Thoracic aorta (tissue), 2 donors: ENCODE measurements at places on chromosomes 4 and X. TPM values are rescaled to one million over a fixed set of nuclear protein-coding genes. Genes with fewer than 3 reads are reported as not detected.

GRCh38 chr4:54104907-54105306 is 4.9 kb downstream of the GSX2 start:
- H3K36me3 ChIP-seq: no peaks in the 10 kb centered on the region
- H3K27ac ChIP-seq: no peak overlapping the region
- DNase-seq: no peak
- no peak overlapping the region for H3K4me3 ChIP-seq

Gene ODAPH
- total RNA-seq: not detected

- H3K4me3 ChIP-seq: no peak overlapping the region
- peaks cover 6% of the 10 kb centered on the region for H3K36me3 ChIP-seq
- no peak for DNase-seq
- H3K27me3 ChIP-seq: no peaks in the 10 kb centered on the region
- no peak overlapping the region for H3K27ac ChIP-seq
These were observed 19.6 kb downstream of the CD40LG start for GRCh38 chrX:136667446-136668168.

DNA sequence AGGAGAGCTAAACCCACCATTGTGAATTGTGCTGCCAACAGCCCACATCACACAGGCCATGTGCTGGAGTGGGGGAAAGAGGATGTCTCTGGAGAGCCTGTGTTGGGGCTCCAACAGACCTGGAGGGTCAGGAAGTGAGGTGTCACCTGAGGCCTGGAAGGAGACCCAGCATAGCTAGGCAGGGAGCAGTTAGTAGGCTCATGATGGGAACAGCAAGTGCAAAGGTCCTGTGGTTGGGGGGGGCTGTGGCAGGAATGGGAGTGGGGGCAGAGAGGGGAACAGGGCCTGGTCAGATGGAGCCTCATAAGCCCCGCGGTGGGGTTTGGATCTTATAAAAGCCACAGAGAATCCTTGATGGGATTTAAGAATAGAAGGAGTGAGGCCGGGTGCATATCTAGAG is 35.9 kb upstream of the GPR78 start:
- no peak for DNase-seq
- no peaks in the 10 kb centered on the region for H3K27me3 ChIP-seq
- H3K4me3 ChIP-seq: no peak overlapping the region
- no peak overlapping the region for H3K27ac ChIP-seq
- H3K36me3 ChIP-seq: no peaks in the 10 kb centered on the region
- no peaks in the 10 kb centered on the region for H3K4me1 ChIP-seq

- no peaks in the 10 kb centered on the region for H3K4me1 ChIP-seq
- DNase-seq: no peak
- no peak overlapping the region for H3K27ac ChIP-seq
These were observed 68.2 kb upstream of the FAM241A start for GRCh38 chr4:112076919-112077608.

Gene ZMAT1
- total RNA-seq: 14.9 TPM

DNA sequence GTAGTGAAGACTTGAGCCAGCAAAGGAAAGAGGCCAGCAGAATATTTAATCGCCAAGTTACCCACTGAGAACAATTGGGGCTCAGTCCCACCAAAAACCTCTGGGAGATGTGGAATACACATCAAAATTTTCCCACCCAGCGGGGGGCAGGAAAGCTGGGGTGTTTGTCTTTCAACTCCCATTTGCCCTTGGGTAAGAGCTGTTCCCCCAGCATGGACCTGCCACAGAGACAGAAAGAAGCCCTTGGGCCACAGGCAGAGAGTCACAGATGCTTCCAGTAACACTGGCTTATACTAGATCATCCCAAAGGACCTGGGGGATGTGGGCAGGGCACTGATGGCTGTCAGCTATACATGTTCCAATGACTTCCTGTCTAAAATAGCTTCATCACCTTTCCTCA is 18.9 kb upstream of the FBXW7 start:
- H3K27ac ChIP-seq: no peak overlapping the region
- DNase-seq: no peak
- no peaks in the 10 kb centered on the region for H3K36me3 ChIP-seq
- no peak overlapping the region for H3K4me3 ChIP-seq
- H3K4me1 ChIP-seq: no peaks in the 10 kb centered on the region

- H3K4me1 ChIP-seq: peaks cover 12% of the 10 kb centered on the region
- H3K36me3 ChIP-seq: no peaks in the 10 kb centered on the region
- no peak for DNase-seq
- no peaks in the 10 kb centered on the region for H3K27me3 ChIP-seq
- no peak overlapping the region for H3K27ac ChIP-seq
These were observed 327.1 kb upstream of the GIMD1 start for GRCh38 chr4:106695501-106696262.

Gene CCSER1
- 2.7 TPM for total RNA-seq

Gene TRPC3
- total RNA-seq: 0.78 TPM

Gene TCEAL8
- total RNA-seq: 59.4 TPM

GRCh38 chr4:139144161-139144859 is 32.7 kb downstream of the ELF2 start:
- H3K4me1 ChIP-seq: peaks cover 26% of the 10 kb centered on the region
- H3K27ac ChIP-seq: no peak overlapping the region
- H3K36me3 ChIP-seq: no peaks in the 10 kb centered on the region
- H3K4me3 ChIP-seq: no peak overlapping the region
- H3K27me3 ChIP-seq: no peaks in the 10 kb centered on the region

GRCh38 chrX:120549483-120550452 is 11.0 kb downstream of the CUL4B start:
- H3K27me3 ChIP-seq: no peaks in the 10 kb centered on the region
- H3K4me1 ChIP-seq: no peaks in the 10 kb centered on the region
- peak overlapping the region; percentile 38 for H3K27ac ChIP-seq
- H3K4me3 ChIP-seq: no peak overlapping the region
- DNase-seq: no peak

DNA sequence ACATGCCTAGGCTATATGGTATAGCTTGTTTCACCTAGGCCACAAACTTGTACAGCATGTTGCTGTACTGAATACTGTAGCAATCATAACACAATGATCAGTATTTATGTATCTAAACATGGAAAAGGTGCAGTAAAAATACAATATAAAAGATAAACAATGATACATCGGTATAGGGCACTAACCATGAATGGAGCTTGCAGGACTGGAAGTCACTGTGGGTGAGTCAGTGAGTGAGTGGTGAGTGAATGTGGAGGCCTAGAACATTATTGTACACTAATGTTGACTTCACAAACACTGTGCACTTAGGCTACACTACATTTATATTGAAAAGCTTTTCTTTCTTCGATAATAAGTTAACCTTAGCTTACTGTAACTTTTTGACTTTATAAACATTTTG is 45.6 kb upstream of the ANK2 start:
- no peak for DNase-seq
- H3K4me3 ChIP-seq: no peak overlapping the region
- H3K27me3 ChIP-seq: no peaks in the 10 kb centered on the region

DNA sequence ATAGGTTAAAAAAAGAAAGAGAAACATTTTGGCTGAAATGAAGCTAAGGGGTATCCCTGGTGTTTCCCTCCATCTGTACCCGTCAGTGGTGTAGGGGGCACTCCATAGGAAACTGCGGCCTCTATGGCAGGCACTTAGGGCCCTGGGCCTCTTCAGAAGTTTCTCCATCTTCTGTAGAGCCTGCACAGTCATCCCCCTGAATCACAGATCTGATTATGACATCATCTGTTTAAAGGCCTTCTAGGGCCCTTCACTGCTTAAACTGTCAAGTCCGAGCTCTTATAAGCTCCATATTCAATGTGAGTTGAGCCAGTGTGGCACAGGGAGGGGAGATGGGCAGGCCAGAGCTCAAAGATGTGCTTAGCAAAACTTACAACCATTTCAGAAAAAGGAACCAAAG is 241.3 kb downstream of the NR3C2 start:
- no peak for DNase-seq
- no peak overlapping the region for H3K4me3 ChIP-seq
- H3K36me3 ChIP-seq: no peaks in the 10 kb centered on the region
- H3K27me3 ChIP-seq: no peaks in the 10 kb centered on the region
- no peaks in the 10 kb centered on the region for H3K4me1 ChIP-seq
- no peak overlapping the region for H3K27ac ChIP-seq

GRCh38 chr4:42350611-42351182 is 46.6 kb upstream of the SHISA3 start:
- no peak overlapping the region for H3K4me3 ChIP-seq
- no peaks in the 10 kb centered on the region for H3K4me1 ChIP-seq
- H3K36me3 ChIP-seq: no peaks in the 10 kb centered on the region
- H3K27me3 ChIP-seq: no peaks in the 10 kb centered on the region
- DNase-seq: no peak
- H3K27ac ChIP-seq: no peak overlapping the region

GRCh38 chrX:56813318-56813837 is 84.3 kb downstream of the NBDY start:
- H3K36me3 ChIP-seq: no peaks in the 10 kb centered on the region
- no peak overlapping the region for H3K27ac ChIP-seq
- H3K27me3 ChIP-seq: no peaks in the 10 kb centered on the region
- H3K4me3 ChIP-seq: no peak overlapping the region
- DNase-seq: no peak
- no peaks in the 10 kb centered on the region for H3K4me1 ChIP-seq

GRCh38 chr4:139660568-139661043 is 5.0 kb upstream of the MGST2 start:
- H3K4me3 ChIP-seq: no peak overlapping the region
- peaks cover 6% of the 10 kb centered on the region for H3K4me1 ChIP-seq

Gene GLRB
- 9.7 TPM for total RNA-seq

- peak overlapping the region; percentile 41 for H3K27ac ChIP-seq
- no peaks in the 10 kb centered on the region for H3K27me3 ChIP-seq
- H3K4me1 ChIP-seq: peaks cover 11% of the 10 kb centered on the region
- H3K4me3 ChIP-seq: peak overlapping the region; percentile 78
These were observed 946 bp downstream of the ANXA3 start for GRCh38 chr4:78552389-78553042.

Gene RTL5
- total RNA-seq: 7.6 TPM

GRCh38 chrX:21723084-21723483 is 34.8 kb downstream of the SMPX start:
- H3K27me3 ChIP-seq: no peaks in the 10 kb centered on the region
- no peak overlapping the region for H3K27ac ChIP-seq
- H3K4me3 ChIP-seq: no peak overlapping the region
- no peak for DNase-seq
- no peaks in the 10 kb centered on the region for H3K4me1 ChIP-seq

GRCh38 chrX:52598886-52599285 is 55.8 kb downstream of the SSX7 start:
- no peak for DNase-seq
- no peak overlapping the region for H3K4me3 ChIP-seq
- no peaks in the 10 kb centered on the region for H3K36me3 ChIP-seq
- no peaks in the 10 kb centered on the region for H3K4me1 ChIP-seq

Gene EFHC2
- not detected for total RNA-seq

- no peaks in the 10 kb centered on the region for H3K27me3 ChIP-seq
- H3K4me3 ChIP-seq: no peak overlapping the region
- no peaks in the 10 kb centered on the region for H3K36me3 ChIP-seq
- no peak for DNase-seq
These were observed 27.3 kb upstream of the RBBP7 start for GRCh38 chrX:16897445-16897844.

DNA sequence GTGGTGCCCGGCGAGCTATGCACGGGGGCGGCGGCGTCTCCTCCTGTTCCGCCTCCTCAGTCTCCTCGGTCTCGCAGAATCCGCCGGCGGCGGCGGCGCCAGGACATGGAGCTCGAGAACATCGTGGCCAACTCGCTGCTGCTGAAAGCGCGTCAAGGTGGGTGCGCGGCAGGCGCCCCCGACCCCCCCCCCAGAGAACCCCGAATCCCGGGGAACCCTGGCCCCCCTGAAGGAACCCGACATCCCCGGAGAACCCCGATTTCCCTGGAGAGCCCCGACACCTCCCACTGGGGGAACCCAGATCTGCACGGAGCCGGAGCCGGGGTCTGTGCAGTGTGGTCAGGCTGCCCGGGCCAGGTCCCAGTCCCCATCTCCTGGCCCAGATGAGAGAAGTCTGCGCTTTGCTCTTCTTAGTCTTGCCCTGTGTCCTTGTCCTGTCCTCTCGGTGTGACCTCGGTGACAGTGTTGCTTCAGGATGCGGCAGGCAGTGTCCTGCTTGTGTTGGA is 648 bp downstream of the GRK4 start:
- H3K36me3 ChIP-seq: no peaks in the 10 kb centered on the region
- H3K27ac ChIP-seq: peak overlapping the region; percentile 66
- H3K4me1 ChIP-seq: peaks cover 15% of the 10 kb centered on the region

Gene GRIA3
- 6.0 TPM for total RNA-seq

GRCh38 chrX:17554914-17555313 is 179.9 kb downstream of the NHS start:
- H3K27ac ChIP-seq: no peak overlapping the region
- H3K4me3 ChIP-seq: no peak overlapping the region
- DNase-seq: no peak
- H3K4me1 ChIP-seq: peaks cover 15% of the 10 kb centered on the region
- no peaks in the 10 kb centered on the region for H3K36me3 ChIP-seq
